ENCODE measurements at places on chromosomes 13 and 19.

DNA sequence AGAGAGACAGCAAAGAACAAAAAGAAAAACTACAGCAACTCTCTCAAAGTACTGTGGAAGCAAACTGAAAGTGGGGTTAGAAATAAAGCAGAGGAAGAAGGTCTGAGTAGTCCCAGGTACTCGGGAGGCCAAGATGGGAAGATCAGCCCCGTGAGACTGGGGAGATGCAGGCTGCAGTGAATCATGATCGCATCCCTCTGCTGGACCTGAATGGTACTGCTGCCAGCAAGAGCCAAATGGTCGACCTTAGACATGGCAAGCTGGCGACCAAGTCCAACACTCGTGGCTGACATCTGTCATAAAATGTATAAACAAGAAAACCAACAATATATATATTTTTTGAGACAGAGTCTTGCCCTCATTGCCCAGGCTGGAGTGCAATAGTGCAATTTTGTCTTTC, 33.7 kb upstream of the ZNF724 start:
- no peak for DNase-seq

DNA sequence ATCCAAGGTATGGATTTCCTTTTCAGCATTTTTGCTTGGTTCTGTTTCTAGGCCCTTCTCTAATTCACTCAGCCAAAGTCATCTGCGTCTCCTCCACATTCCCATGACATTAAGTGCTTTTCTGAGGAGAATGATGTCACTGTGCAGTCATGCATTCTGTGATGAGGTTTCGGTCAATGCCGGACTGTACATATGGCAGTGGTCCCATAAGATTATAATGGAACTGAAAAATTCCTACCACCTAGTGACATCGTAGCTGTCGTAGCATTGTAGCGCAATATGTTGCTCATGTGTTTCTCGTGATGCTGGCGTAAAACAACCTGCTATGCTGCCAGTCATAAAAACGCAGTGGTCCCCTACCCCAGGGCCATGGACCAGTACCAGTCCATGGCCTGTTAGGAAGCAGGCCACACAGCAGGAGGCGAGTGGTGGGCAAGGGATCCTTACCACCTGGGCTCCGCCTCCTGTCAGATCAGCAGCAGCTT, 63.4 kb upstream of the TNFRSF19 start:
- DNase-seq = no peak

DNA sequence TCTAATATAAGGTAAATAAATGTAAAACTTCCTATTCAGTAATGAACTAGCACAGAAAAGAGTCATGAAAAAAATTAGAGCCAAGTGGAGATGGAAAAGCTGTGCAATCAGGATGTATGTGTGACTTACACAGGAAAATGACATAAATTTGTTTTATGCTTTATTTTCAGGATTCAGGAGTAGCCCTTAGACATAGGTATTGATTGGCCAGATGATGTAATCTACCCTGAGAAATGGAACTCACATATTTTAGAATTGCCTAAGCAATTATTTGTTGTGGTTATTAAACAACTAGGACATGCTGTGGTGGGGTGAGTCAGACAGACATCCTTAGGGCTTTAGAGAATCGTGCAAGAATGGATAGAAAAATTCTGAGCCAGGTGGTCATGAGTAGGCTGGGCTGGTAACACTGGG, 110.6 kb downstream of the PCDH9 start:
- DNase-seq = no peak

DNA sequence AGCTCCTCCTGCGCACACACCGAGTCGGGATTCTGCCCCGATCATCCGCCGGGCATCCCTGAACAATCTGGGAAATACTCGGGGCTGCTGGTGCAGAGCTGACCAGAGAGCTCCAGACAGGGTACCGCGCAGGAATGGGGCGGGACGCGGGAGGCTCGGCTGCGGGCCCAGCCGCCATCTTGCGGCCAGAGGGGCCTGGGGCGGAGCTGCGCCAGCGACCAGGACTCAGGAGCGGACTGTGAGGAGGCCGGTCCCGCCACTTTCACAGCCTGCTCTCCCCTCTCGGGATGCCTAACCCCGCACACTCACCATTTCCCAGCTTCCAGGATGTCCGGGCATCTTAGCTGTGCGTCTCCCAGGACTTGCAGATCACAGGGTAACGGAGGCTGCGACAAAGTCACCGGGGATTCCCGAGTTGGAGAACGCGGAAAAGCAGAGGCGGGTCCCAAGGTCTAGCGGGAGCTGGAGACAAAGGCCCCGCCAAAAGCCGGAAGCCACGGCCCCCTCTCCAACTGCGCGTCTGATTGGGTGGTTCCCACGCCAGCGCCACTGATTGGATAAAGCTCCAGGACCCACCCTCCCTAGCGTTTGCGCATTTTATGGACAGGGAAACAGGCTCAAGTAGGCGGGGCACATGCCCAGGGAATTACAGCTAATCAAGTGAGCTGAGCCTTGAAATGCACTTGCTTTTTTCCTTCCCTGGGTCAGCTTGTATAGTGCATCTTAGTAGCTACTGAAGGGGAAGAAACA, 15.8 kb upstream of the ZNF43 start:
- DNase-seq = peak; percentile 59

- no peak for DNase-seq
These were observed 38.8 kb upstream of the TPP2 start for GRCh38 chr13:102558029-102558428.

DNA sequence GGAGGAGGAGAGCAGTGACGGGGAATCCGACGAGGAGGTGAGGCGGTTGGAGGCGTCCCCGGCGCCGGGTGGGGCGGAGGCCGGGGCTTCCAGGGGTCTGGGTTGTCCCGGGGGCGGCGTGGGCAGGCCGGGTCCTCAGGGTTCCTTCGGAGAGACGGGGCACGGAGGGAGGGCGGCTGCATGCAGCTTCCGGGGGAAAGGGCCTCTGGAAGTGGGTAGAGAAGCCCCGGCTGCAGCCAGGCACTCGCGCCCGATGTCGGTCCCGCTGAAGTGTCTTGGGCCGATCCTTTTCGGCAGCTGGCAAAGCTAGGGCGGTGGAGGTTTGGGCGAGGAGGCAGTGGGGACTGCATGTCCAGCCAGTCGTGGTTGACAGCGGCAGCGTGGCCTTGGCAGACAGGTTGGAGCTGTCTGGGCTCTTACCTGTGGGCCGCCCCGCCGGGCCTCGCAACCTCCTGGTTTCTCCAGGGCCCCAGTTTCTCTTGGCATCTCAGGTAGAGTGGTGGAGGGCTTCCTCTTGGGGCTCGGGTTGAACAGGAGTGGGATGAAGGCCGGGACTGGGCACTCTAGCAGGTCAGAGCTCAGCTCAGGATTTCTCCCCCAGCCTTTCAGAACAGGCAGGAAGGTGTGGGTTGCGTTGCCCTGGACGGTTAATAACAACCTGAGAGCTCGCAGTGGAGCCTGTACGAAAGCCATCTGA, 690 bp downstream of the KMT2B start:
- DNase-seq = peak; percentile 39

DNA sequence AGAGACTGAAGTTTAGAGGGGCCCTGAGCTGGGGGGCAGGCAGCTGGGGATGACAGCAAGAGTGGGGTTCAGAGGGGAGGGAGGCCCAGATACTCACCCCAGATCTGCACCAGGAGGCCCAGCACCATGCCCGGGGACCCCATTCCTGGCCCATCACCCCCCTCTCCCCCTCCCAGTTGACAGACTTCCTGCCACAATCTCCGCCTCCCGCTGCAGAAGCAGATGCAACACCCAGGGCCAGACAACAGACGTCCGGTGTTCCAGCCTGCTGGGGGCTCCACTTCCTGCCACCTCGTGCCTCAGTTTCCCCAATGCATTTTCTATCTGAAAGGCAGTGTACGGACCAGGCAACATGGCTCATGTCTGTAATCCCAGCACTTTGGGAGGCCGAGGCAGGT, at the start of gene TMIGD2:
Gene TMIGD2 (minus strand): TSS at position 147 of the 398 bp plus-strand sequence. CDS start 4 bp downstream, at position 143.
- DNase-seq = no peak

DNA sequence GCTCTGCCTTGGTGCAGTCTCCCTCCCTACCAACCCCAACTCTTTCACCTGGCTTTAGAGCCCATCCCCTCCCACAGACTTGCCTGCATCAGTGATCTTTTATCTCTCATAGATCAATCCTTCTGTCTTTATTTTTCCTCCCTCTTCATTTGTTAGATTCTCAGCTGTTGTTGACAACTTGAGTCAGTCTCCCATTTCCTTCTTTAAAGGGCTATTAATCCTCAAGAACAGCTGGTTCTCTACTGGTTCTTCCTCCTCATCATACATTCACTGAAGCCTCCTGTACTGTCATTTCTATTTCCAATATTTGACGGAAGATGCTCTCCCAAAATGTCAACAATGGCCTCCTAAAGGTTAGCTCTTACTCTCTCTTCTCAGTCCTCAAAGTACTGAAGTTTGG, 408.2 kb downstream of the TBC1D4 start:
- no peak for DNase-seq

DNA sequence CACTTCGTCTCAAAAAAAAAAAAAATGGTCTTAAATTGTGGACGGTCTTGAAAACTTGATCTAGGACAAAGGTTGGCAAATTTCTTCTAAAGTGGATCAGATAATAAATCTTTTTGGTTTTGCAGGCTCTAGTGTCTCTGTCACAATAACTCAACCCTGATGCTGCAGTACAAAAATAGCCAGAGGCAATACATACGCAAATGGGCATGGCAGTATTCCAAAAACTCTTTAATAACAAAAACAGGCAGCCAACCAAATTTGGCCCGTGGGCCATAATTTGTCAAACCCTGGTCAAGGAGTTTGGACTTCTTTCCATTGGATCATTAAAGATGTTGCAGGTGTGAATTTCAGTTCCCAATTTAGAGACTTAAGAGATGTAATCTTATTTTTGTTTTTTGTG, 93.5 kb upstream of the MRI1 start:
- DNase-seq = no peak

DNA sequence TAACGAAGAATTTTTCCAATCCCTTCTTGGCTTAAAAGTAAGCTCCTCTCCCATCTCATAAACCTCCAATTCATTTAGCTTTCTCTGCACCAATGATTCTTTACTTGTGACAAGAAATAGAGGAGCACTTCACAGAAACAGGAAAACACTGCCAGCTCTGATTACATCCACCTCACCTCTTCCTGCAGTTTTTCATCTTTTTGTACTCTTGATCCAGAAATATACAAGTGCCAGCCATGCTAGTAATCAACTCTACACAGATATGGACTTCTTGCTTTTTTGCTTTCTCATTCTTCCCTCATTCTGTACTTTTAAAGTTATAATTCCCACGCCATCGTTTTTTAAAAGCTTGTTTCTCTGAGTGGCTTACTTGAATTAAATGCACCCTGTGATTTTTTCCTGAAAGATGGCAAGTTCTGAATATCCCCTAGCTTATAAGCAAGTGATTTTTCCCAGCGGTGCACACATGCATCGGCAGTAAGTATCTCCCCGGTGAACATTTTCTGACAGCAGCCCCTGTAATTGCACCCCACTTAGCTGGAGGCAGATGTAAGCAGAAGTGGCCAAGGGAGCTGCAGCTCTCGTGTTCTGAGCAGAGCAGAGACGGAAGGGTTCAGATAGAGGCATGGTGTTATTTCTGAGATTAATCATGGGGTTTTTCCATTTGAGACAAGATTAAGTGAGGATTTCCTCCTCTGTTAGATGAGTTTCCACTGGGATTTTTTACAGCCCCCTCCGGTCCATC, 340.7 kb downstream of the SLC7A1 start:
- DNase-seq = no peak

GRCh38 chr19:2166741-2167738, 3.3 kb downstream of the DOT1L start:
- DNase-seq = no peak

DNA sequence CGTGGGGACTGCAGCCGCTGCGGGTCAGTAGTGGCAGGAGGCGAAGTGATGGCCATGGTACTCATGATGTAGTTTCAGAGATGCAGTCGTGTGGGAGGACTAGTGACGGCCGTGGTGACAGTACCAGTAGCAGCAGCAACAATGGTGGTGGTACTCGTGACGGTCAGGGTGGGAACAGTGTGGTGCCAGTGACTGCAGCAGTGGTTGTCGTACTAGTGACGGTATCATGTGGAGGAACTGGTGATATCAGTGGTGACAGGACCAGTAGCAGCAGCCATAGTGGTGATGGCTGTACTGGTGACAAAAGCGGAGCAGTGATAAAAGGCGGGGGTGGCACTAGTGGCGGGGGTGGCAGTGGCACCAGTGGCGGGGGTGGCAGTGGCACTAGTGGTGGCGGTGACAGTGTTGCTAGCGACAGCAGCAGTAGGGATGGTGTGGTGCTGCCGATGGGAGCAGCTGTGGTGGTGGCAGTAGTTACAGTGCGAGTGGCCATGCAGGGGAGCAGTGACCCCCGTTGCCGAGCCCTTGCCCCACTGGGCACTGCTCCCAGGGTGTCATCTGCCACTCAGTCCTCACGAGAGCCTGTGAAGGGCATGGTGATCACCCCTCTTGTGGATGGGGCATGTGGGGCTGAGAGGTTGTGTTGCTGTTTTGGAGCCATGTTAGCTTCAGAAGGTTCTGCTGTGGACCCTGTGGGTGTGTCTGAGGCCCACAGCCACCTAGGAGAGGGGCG, 22.7 kb downstream of the ADPRHL1 start:
- no peak for DNase-seq

- no peak for DNase-seq
These were observed 16.6 kb downstream of the ADAT3 start for GRCh38 chr19:1921825-1922224.

DNA sequence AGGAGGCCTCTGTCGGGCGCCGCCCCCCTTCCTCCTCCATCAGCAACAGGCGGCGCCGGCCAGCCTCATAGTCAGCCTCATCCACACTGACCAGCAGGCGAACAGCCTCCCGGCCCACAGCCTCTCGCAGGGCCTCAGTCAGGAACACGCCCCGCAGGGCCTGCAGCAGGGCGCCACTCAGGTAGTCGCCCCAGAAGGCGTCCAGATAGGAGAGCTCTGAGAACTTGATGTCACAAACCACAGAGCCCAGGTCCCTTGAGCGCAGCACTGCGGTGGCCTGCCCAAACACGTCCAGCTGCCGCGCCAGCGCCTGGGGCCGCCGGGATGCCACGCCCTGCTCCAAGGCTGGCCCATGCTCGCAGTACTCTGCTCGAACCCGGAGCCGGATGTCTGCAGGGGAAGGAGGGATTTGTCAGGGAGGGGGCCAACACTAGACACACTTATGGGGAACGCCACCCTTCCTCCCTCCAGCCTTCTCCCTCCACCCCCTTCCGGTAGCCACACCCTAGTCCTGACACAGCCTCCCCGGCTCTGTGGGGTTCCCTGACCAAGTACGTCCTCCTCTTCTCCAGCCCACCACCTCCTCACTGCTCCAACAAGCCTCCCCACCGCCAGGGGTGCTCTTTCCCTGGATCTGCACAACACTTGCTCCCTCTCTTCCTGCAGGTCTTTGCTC, 17.9 kb downstream of the DEDD2 start:
- DNase-seq = peak; percentile 82

DNA sequence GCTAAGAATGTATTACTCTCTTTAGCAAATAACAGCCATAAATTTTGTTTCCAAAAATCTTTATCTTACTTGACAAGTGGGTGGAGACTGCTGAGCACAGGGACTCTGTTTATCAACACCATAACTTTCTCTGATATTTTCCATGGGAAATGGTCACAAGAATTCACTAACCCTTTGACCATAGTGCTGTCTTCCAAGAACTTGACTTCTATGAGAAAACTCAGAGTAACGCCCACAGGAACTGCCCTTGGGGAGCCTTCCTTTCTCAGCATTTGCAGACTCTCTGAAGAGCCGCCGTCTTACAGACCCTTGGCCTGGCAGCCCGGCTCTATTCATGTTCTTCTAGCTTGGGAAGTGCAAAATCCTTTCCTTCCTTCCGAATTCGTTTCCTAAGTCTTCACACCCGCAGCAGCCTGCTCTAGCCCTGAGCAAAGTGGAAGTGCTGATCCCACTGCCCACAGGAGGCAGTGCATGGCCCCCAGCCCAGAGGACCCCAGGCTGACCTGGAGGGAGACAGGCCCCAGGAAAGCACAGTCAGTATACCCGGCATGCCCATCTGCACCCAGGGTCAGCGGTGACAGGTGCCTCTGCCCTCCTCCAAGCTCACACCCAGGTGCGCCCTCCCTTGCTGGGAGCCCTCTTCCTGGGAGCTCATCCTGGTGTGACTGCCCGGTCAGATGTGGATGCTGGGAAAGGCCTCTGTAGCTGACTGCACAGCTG, 10.2 kb downstream of the GAS6 start:
- DNase-seq = no peak
